ENCODE measurements at places on chromosomes 16 and 17. TPM values are rescaled to one million over a fixed set of nuclear protein-coding genes. Genes with fewer than 3 reads are reported as not detected.

Gene CCL8
- total RNA-seq, result not detected

GRCh38 chr17:17179371-17179827, 26.7 kb downstream of the PLD6 start:
- peak overlapping the region; percentile 72 for H3K4me3 ChIP-seq
- peak; percentile 24 for DNase-seq
- peaks cover 73% of the 10 kb centered on the region for H3K36me3 ChIP-seq
- no peaks in the 10 kb centered on the region for H3K27me3 ChIP-seq

GRCh38 chr17:63333869-63334268, 112.2 kb downstream of the CYB561 start:
- H3K36me3 ChIP-seq, result no peaks in the 10 kb centered on the region
- no peaks in the 10 kb centered on the region for H3K4me1 ChIP-seq
- no peak for DNase-seq
- H3K27ac ChIP-seq, result no peak overlapping the region
- H3K27me3 ChIP-seq, result peaks cover 5% of the 10 kb centered on the region
- no peak overlapping the region for H3K4me3 ChIP-seq

Gene MYO19
- total RNA-seq, result 155 TPM

- no peak overlapping the region for H3K4me3 ChIP-seq
- peaks cover 40% of the 10 kb centered on the region for H3K4me1 ChIP-seq
- no peaks in the 10 kb centered on the region for H3K27me3 ChIP-seq
- peaks cover 74% of the 10 kb centered on the region for H3K36me3 ChIP-seq
Measured at GRCh38 chr17:39763051-39763820, 25.5 kb downstream of the GRB7 start.

Gene TMEM220
- total RNA-seq, result 0.21 TPM

- no peak overlapping the region for H3K27ac ChIP-seq
- DNase-seq, result no peak
- no peaks in the 10 kb centered on the region for H3K36me3 ChIP-seq
- H3K4me3 ChIP-seq, result no peak overlapping the region
- peaks cover 3% of the 10 kb centered on the region for H3K27me3 ChIP-seq
Measured at GRCh38 chr16:80848862-80849261, 44.5 kb upstream of the CDYL2 start.

GRCh38 chr17:40958086-40958953, 8.4 kb downstream of the KRT39 start:
- no peak for DNase-seq
- peaks cover 15% of the 10 kb centered on the region for H3K27me3 ChIP-seq
- H3K4me1 ChIP-seq, result peaks cover 12% of the 10 kb centered on the region
- no peak overlapping the region for H3K4me3 ChIP-seq
- H3K36me3 ChIP-seq, result no peaks in the 10 kb centered on the region
- H3K27ac ChIP-seq, result no peak overlapping the region

GRCh38 chr16:11035096-11035495, 90.7 kb downstream of the CLEC16A start:
- no peak for DNase-seq
- no peaks in the 10 kb centered on the region for H3K27me3 ChIP-seq
- H3K4me3 ChIP-seq, result no peak overlapping the region
- no peak overlapping the region for H3K27ac ChIP-seq
- H3K36me3 ChIP-seq, result peaks cover 93% of the 10 kb centered on the region

Gene TAC4
- total RNA-seq, result not detected

DNA sequence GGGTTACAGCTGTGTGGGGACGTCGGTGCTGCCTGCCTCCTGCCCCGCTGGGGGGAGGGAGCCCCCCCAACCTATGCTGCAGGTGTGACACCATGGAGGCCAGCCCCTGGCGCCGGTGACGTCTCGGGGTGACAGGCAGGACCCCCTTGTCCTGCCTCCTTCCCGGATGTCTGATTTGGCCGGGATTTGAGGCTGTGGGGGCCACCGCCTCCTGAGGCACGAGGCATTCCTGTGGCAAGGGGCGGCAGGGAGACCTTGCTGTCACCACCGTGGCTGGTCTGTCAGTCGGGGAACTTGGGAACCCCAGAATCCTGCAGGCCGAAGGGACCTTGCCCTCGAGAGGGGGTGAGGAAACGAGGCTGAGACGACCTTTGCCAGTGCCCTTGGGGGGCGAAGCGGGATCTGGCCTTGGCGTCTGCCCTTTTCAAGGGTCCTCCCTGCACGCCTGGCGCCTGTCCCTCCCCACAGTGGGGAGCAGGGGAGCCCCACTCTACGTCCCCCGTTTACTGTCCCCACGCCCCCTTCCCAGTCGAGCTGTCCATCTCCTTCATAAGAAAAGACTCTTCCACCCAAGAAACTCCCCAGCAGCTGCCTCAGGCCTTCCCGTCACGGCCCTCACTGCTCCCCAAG, 74.4 kb downstream of the METRNL start:
- DNase-seq, result no peak
- H3K27ac ChIP-seq, result no peak overlapping the region
- peaks cover 14% of the 10 kb centered on the region for H3K27me3 ChIP-seq
- no peaks in the 10 kb centered on the region for H3K36me3 ChIP-seq
- no peak overlapping the region for H3K4me3 ChIP-seq
- peaks cover 8% of the 10 kb centered on the region for H3K4me1 ChIP-seq

- peaks cover 11% of the 10 kb centered on the region for H3K4me1 ChIP-seq
- DNase-seq, result no peak
- H3K27me3 ChIP-seq, result no peaks in the 10 kb centered on the region
- no peak overlapping the region for H3K4me3 ChIP-seq
- H3K36me3 ChIP-seq, result no peaks in the 10 kb centered on the region
Measured at GRCh38 chr16:81505011-81505661, 60.5 kb downstream of the CMIP start.

Measured in activated T-helper 2 cell treated with anti-CD3 and anti-CD28 coated beads, Interferon-gamma antibody, Interleukin-2, Interleukin-4, amounts not matched to agents 10 μg/mL and 5 μg/mL and 100 μg/mL, durations not matched to agents 14 hours and 24 hours and 36 hours (primary cell).